ENCODE measurements at places on chromosomes 6 and 20. TPM values are rescaled to one million over a fixed set of nuclear protein-coding genes. Genes with fewer than 3 reads are reported as not detected.
A peak's percentile ranks its signal among the peaks of the same experiment; 100 is the strongest.

DNA sequence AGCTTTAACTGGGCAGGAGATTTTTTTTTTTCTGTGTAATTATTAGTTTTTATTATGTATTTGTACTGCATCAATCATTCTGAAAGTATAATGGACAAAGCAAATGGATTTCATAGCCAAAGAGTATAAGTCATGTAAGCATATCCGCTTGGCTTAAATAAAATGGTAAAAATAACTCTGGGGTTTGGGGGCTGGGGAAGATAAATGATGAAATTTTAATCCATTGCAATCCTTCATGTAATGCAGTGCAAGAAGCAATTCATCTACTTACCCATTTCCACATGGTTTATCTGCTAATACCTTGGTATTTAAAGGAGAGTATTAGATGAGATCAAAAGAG is 781.4 kb downstream of the QKI start:
- H3K27me3 ChIP-seq = no peaks in the 10 kb centered on the region
- H3K4me1 ChIP-seq = no peaks in the 10 kb centered on the region
- H3K4me3 ChIP-seq = no peak overlapping the region

- no peaks in the 10 kb centered on the region for H3K4me1 ChIP-seq
- no peaks in the 10 kb centered on the region for H3K27me3 ChIP-seq
- H3K27ac ChIP-seq = no peak overlapping the region
- DNase-seq = no peak
These were observed 260.9 kb downstream of the GMDS start for GRCh38 chr6:1984346-1984994.

- DNase-seq = no peak
- no peak overlapping the region for H3K4me3 ChIP-seq
- H3K4me1 ChIP-seq = no peaks in the 10 kb centered on the region
- no peaks in the 10 kb centered on the region for H3K27me3 ChIP-seq
- H3K27ac ChIP-seq = no peak overlapping the region
- no peaks in the 10 kb centered on the region for H3K36me3 ChIP-seq
These were observed 34.0 kb downstream of the NT5E start for GRCh38 chr6:85483846-85484245.

DNA sequence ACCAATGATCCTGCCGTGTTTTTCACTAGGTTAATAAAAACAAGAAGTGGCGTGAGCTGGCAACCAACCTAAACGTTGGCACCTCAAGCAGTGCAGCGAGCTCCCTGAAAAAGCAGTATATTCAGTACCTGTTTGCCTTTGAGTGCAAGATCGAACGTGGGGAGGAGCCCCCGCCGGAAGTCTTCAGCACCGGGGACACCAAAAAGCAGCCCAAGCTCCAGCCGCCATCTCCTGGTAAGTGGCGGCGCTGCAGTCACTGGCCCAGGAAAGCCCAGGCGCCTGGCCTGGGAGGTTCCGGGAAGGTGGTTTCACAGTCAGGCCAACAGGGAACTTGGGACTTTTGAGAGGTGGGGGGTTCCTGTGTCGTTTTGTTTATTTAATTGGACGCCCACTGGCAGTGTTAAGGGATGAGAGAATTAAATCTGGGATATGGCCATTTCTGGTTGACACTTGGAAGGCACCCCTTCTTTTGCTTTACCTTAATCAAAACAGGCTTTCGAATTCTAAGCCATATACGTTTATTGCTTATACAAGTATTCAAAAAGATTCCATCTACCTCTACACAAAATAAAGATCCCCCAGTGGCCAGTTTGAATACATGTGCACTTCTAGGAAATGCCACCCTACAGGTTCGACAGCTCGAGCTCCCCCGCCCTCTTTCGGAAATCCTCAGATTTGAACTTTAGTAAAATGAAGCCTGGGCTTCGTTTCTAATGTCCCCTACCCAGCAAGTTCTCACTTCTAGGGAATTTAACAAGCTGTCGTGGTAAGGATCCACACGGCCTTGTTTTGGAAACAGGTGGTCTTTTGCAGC is 138.9 kb downstream of the TMEM242 start:
- peak overlapping the region; percentile 79 for H3K27ac ChIP-seq
- peak; percentile 70 for DNase-seq
- H3K27me3 ChIP-seq = no peaks in the 10 kb centered on the region
- H3K36me3 ChIP-seq = no peaks in the 10 kb centered on the region

GRCh38 chr6:117128052-117128451 is 137.3 kb upstream of the VGLL2 start:
- no peaks in the 10 kb centered on the region for H3K27me3 ChIP-seq

Gene PHIP
- total RNA-seq = 31.7 TPM
